ENCODE measurements at places on chromosomes 1 and 21.

DNA sequence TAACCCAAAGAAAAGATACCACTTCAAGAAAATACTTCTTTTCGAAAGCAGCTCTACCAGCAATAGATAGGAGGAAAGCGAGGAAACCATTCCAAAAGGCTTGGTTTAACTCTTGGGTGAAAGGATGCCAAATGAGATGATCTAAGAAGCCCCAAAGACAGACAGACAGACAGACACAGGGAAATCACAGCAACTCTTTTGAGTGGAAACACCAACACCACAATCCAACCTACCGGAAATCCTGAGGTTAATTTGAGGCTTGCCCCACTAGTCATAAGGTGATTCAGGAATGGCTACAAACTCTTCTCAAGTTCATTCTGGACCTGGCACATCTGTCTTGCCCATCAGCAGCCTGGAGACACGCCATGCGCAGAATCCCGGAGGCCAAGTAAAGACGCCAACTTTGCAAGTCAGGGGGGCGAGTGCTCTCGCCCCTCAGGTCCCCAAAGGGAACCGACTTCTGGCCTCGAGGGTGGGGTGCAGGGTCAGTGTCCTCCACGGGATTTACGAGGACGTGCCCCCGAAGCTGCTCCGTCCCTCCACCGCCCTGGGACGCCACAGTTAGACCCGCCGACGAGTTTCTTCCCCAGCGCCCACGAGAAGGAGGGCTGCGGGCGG lies 778 bp downstream of the EVI5 start:
- DNase-seq, result peak; percentile 82

- no peak for DNase-seq
These were observed 283.4 kb downstream of the KCNH1 start for GRCh38 chr1:210850556-210850955.

DNA sequence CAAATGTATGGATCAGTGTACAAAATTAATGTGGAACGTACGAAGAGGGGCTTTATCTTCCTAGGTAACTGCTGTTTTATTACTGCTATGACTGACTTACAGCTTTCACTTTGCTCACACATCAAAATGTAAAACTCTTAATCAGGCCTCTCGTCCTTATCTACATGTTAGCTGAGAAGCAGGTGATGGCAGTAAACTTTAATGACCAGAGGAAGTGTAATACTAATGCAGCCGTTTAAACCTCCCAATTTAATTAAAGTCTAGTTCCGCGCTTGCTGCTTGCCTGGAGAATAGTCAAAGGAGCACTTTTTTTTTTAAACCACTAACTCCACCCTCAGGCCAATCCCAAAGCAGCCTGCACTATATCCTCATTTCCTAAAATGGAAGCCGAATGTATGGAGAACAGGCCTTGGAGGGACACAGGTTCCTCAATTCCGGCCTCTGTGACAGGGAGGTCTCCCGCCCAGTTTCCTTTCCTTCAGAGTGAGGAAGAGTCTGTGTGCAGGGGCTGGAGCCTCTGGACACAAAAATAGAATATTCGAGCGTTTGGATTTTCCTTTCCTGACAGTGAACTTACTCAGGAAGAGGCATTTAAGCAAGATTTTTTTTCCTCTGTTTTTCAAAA lies 36.7 kb upstream of the RASAL2 start:
- DNase-seq, result no peak

GRCh38 chr1:114390361-114390760 lies 120.6 kb downstream of the TRIM33 start:
- DNase-seq, result no peak

GRCh38 chr1:205348554-205349487 lies 7.9 kb downstream of the KLHDC8A start:
- DNase-seq, result peak; percentile 66

DNA sequence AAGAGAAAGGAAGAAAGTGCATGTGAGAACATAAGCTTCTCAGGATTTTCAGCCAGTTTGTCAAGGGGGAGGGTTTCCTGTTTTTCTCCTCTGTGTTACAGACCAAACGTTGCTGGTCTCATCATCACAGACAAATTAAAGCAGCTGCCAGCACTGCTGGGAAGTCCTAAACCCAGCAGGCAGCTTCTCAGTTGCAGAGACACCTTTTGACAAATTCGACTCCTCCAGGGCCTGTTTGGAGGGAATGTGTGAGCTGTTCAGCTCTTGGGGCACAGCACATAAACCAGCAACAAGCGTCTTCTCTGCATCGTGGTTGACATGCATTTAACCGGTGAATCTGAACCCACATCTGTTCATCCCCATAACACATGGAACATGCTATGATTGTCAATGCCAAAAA lies 454.6 kb upstream of the RUNX1 start:
- DNase-seq, result peak; percentile 21

- DNase-seq, result peak; percentile 72
These were observed at the start of gene DPM3 for GRCh38 chr1:155139895-155140629. Gene DPM3, minus strand, starts transcription at chr1:155140531. Its CDS starts 291 bp downstream, at chr1:155140240.
